GM12864 (cell line): ENCODE measurements at places on chromosomes 16 and 17.
A peak's percentile ranks its signal among the peaks of the same experiment; 100 is the strongest.

- no peak for DNase-seq
Measured at GRCh38 chr17:37567137-37567536, 42.1 kb downstream of the SYNRG start.

DNA sequence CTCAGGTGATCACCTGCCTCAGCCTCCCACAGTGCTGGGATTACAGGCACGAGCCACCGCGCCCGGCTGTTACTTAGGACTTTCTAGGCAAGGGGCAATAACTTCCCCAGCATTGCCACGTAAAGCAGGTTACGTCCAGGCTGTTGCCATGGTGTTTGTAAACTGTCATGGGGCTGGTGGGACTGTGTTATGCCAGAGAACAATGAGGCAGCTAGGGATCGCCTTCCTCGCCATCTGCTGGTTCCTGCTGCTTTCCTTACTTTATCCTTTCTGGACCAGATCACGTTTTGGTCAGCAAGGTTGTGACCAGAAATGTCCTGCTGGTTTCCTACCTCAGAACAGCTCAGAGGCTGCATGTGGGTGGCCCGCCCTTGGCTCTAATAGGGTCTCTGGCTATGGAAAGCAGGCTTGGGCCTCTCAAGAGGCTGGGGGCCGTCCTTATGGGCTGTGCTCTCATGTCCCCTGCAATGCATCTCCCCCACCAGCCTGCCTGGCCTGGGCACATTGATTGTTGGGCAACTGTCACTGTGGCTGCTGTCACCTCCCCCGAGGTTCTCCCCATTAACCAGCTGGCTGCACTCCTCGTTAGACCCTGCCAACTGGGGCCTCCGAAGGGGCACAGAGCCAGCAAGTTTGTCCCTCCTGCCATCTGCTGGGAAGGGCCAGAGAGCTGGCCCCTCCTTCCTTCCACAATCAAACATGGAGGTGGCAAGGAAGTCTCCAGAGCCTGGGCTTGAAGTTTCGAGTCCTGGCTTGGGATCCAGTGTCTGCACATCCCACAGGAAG, 28.2 kb upstream of the ZC3H18 start:
- no peak for DNase-seq

- DNase-seq: no peak
Measured at GRCh38 chr17:16013943-16014407, 14.4 kb downstream of the TTC19 start.

DNA sequence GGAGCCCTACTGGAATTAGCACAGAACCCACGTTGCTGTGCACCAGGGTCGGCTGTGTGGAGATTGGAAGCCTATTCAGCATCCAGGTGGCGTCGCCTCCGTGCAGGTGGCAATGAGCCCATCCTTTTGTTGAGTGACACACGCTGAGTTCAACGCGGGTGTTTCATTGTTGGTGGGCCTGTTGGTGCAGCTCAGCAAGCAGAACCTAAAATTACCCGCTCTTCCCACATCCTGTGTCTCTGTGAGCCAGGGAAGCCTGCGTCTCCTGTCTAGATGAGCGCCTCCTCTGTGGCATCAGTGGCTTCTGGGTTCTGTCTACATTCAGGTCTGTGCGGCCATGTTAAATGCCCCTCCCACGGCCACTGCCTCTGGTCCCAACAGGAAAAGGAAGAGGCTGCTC, 14.5 kb downstream of the CD2BP2 start:
- DNase-seq: no peak

DNA sequence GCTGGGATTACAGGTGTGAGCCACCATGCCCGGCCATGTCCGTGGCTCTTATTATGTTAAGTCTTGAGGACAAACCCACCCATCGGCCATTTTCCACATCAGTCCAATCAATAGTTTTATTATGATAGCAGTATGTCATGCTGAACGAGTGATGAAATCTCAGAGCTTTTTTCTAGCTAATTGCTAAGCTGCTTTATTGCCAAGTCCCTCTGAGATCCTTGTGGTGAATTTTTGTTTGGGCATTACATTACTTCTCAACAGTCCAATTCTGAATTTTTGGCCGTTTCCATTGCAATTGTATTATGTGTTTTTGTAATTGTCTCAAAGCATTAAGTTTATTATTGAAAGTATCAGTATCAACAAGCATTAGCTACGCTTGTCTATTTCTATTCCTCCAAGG, 10.9 kb downstream of the RNF112 start:
- no peak for DNase-seq

DNA sequence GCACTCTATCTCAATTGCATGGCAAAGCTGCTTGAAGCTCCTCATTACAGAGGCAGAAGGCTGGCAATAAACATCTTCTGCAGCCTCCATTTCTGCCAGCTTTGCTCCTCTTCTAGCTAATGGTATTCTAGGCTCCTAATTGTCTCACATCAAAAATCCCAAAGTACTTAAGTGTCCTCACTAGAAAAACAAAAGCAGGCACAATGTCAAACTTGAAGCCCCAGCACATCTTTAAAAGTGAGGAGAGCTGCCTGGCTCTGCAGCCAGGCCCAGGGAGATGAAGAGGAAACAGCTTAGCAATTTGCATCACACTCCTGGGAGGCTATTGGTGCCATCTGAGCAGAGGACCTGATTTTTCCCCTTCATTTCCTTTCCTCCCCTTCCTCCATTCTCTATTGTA, 197.1 kb downstream of the KCNJ2 start:
- DNase-seq: no peak

DNA sequence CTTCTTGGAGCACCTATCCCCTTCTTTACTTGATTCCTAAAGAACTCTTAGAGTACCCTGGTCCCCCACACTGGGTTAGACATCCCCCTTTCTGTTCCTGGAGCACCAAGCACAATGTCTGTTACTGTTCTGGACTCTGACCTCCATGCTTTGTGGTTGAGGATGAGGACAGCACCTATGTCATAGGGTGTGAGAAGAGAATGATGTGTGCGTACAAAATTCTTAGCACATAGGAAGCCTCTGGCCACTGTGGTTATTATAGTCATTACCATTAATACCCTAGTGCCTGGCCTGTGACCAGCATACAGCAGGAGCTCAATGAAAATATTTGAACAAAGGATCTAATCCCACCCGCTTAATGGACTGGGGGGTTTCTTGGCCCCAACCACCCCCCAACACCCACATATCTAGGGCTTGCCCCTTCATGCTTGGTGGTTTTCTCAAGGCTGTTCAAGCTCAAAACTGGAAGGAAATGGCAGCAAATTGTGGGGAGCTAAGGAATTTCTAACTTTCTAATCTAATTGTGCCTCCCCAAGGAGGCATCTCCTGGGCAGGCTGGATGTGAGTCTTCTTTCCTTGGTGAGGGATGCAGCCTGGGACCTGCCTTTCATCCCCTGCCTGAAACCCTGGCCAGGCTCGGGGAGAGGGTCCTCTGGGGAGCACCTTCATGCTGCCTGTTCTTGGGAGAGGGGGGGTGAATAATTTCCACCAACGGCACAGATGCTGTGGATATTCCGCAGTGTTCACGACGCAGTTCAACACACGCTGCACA, 1.5 kb upstream of the CMIP start:
- no peak for DNase-seq

DNA sequence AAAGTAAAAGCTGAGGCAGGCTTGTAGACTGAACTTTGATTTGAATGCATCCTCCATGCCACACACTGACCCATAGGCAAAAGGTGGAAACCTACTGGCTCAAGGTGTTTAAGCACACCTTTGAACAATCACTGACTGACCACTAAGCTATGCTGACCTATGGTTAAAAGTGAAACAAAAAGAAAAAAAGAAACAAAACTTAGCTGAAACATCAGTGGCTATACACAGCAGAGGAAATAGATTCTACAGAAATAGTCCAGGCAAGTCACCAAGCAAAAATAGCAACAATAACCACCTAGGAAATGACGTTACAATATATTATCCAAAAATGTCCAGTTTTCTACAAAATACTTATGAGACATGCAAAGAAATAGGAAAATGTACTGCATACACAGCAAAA, 60.2 kb downstream of the RPGRIP1L start:
- DNase-seq: no peak

DNA sequence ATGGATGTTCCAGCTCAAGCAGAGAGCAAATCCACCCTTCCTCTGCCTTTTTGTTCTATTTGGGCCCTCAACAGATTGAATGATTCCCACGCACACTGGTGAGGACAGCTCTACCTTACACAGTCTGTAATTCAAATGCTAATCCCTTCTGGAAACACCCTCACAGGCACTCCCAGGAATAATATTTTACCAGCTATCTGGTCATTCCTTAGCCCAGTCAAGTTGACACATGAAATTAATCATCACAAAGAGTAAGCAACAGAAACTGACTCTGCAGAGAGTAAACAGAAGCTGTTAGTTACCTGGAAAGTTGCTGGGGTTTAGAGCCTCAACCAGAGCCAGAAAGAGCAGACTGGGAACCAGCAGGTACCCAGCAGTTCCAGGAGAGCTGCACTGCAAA, 75.5 kb upstream of the MMP2 start:
- DNase-seq: no peak

- DNase-seq: no peak
Measured at GRCh38 chr17:3976675-3977171, 12.5 kb upstream of the ATP2A3 start.

GRCh38 chr17:72244956-72245355, 124.1 kb downstream of the SOX9 start:
- DNase-seq: no peak

GRCh38 chr17:33811984-33812577, 443.0 kb upstream of the CCL2 start:
- DNase-seq: no peak

DNA sequence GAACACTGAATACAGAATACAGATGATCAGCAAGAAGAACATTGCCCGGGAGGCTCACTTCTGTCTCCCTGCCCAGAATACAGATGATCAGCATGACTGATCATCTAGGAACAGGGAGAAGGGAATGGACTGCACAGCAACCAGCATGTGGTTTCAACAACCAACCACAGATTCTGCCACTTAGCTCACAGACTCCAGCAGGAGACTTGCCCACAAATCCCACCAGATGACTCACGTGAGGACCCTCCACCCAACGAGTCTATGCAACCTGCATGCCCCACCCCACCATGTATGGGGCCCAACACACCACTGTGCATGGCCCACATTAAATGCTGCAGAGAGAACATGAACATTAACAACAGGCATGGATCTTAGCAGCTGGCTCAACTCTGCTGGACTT, 36.1 kb upstream of the ALOX12 start:
- no peak for DNase-seq

- no peak for DNase-seq
Measured at GRCh38 chr17:40506786-40507185, 5.4 kb upstream of the TNS4 start.

DNA sequence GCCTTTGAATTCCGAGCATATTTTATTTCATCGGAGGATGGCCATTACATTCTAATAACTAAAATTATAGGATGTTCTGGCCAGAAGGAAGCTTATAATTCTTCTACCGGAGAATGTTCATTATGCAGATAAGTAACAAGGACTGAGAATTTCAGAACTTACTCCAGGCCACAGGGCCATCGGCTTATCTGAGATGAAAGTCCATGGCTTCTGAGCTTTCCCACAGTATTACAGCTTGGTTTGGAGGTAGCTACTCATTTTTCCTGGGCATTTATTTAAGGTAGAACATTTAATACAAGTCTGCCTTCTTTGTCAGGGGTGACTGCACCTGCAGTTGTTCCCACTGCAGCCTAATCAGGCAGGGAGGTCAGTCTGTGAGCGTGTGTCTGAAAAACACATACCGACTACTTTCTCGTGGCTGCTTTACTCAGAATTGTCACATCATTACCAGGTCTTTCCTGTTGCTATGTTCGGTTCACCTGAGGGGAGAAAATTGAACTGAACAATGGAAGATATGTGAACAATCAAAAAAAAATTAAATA, 219.7 kb upstream of the CPHXL start:
- DNase-seq: no peak

GRCh38 chr17:74606050-74606449, 14.0 kb upstream of the CD300LD start:
- DNase-seq: no peak

DNA sequence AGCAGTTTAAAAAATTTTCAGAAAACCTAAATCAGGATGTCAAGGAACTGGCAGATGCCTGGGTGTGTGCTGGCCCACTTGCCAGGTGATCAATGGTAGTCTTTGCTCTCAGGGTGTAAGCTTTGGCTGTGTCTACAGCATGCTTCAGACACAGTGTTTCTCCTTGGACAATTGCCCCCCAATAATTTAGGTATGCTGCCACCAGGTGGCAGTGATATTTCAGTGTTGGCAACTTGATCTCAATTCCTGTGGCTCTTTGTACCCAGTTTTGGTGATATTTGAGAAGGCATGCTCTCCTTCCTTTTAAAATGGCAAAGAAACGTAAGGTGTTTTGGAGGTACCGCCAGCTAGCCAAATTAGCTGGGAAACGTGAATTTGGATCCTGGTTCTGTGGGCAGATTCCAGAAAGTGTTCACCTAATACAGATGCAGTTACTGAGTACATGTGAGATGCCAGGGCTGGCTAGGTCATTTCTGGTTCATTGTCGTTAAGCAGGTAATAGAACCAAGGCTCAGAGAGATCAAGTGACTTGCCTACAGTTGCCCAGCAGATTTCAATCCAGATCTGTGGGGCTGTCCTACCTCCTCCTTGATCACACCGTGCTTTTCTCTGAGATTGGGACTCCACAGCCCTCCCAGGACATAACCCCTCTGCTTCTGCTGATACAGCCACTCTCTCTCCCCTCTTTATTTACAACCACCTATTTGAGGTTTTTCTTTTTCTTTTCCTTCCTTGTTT, 155.6 kb upstream of the PLCG2 start:
- peak; percentile 34 for DNase-seq

DNA sequence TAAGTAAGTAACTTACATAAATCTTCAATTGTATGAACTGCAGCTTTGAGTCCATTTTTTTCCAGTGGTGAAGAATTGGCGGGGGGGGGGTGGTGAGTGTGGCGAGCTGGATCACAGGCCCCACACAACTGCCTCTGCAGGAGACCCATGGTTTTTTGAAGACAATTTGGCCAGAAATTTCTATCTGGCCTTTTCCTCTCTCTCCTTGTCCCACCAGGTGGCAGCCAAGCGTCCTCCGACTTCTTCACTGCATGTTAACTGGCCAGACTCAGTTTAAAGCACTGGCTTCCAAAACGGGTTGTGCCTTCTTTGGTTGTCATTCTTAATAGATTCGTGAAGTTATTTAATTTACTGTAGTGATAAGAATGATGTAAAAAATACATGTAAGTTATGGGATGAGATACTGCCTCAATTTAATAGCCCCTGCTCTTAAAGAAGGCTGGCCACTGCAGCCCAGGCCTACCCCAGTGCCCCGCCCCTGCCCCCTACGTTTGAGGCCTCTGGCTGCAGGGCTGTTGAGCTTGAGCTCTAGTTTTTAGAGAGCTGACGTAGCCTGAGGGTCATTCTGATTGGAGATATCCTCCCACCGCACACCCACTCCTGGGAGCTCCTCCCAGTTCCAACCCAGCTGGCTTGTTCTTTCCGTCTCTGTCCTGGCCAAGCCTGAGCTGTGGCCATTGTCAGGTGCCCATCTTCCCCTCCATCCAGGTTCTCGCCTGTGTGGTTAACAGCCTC, 36.4 kb downstream of the AKAP1 start:
- DNase-seq: no peak

GRCh38 chr16:83717814-83718213, 90.0 kb upstream of the HSBP1 start:
- no peak for DNase-seq
